NCI-H2029 (cell line): ENCODE measurements at places on chromosomes 13 and 19.
A peak's percentile ranks its signal among the peaks of the same experiment; 100 is the strongest.

DNA sequence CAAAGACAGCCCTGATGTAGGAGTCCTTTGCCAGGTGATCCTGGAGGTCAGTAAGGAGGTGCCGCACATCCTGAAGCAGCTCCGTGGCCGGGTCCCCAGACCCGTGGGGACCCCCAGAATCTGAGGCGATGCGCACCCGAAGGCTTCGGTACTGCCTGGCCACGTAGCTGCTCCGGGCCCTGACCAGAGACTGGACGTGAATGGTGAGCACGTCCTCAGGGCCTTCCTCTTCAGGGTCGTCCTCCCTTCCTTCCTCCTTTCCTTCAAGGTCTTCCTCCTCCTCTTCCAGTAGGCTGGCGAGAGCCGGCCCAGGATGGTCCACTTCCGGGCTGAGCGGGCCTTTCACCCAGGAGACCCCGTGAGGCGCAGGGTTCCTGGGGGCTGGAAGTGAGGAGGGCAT lies 7.5 kb downstream of the RINL start:
- no peak for DNase-seq

- DNase-seq, result peak; percentile 39
These were observed 4.8 kb downstream of the STK24 start for GRCh38 chr13:98571955-98572662.

- DNase-seq, result no peak
These were observed 2.7 kb downstream of the LILRB5 start for GRCh38 chr19:54254195-54254906.

- no peak for DNase-seq
These were observed 6.8 kb upstream of the ZNF283 start for GRCh38 chr19:43820098-43820883.

DNA sequence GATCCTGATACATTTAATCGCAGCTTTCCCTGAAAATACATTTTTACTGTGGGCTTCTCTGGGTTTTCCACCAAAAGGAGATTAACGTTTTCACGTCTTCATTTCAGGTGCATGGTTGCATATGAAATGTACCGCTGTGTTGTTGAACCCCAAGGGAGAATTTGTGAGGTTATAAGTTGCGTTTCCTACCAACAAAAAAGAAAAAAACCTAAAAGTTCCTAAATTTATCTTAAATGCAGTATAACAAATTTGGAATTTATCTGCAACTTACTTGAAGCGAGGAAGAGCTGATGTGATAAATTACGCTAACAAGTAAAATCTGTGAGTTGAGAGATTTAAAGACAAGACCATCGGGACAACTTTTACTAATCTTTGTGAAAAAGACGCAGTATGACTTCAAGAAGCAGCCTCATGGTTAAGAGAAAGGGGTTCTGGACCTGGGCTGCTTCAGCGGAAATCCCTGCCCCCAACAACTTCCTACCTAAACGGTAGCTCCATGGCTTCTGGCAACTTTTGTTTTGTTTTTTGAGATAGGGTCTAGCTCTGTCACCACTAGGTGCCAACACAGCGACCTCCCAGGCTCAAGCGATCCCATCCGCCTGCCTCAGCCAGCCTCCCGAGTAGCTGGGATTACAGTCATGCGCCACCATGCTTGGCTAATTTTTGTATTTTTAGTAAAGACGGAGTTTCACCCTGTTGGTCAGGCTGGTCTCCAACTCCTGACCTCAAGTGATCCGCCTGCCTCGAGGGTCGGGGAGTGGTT lies 958 bp upstream of the OBI1 start:
- DNase-seq, result no peak

DNA sequence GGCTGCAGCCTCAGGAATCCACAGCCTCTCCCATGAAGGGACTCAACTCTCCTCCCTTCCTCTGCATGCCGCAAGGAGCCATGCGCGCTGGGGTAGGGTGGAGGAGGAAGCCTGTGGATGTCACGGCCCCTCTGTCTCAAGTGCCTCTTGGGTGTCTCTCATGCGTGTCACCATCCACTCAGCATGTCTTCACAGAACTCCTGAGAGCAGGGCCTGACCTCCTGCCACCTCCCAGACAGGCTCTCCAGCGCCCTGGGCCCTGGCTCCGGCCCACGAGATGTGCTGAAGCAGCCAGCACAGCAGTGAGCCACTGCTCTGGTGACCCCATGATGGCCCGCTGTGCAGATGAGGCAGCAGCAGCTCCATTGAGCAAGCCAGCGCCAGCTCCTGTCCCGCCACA lies 25.9 kb upstream of the SPACA7 start:
- DNase-seq, result no peak

DNA sequence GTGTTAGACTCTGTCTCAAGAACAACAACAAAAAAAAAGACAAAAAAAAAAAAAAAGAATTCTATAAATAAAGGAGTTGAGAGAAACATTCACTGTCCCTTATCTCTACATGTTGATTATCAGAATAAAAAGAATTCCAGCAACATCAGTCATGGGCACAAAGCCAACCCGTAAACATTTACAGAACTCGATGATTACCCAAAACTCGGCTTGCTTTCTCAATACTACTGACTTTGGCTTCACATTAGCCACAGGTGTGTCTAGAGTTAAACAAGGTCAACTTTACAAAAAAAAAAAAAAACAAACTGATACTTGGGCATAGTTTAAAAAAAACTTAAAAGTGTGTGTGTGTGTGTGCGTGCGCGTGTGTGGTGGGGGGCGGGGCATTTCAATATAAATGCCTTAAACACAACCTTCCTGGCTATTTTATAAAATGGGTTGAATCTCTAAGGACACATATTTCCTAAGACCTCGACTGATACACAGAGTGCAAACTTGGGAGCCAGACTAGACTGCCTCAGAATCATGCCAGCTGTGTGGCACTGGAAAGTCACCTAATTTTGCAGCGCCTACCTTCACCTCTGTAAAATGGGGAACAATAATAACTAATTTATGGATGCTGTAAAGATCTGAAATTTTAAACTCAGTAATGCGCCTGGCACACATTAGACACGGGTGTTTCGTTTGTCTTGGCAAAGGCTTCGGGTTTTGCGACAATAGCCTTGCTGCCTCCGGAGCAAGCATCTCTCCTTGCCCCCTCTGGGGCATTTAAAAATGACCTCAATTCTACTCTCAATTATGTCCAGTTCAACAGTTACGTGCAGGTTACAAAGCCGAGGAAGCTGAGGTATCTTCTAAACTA lies 922 bp downstream of the EBPL start:
- DNase-seq, result peak; percentile 44

- no peak for DNase-seq
These were observed 61.5 kb downstream of the ZIC5 start for GRCh38 chr13:99909836-99910619.

- no peak for DNase-seq
These were observed 15.0 kb downstream of the LIPE start for GRCh38 chr19:42412227-42412626.

- DNase-seq, result no peak
These were observed 8.1 kb upstream of the SERPINE3 start for GRCh38 chr13:51331354-51331861.

DNA sequence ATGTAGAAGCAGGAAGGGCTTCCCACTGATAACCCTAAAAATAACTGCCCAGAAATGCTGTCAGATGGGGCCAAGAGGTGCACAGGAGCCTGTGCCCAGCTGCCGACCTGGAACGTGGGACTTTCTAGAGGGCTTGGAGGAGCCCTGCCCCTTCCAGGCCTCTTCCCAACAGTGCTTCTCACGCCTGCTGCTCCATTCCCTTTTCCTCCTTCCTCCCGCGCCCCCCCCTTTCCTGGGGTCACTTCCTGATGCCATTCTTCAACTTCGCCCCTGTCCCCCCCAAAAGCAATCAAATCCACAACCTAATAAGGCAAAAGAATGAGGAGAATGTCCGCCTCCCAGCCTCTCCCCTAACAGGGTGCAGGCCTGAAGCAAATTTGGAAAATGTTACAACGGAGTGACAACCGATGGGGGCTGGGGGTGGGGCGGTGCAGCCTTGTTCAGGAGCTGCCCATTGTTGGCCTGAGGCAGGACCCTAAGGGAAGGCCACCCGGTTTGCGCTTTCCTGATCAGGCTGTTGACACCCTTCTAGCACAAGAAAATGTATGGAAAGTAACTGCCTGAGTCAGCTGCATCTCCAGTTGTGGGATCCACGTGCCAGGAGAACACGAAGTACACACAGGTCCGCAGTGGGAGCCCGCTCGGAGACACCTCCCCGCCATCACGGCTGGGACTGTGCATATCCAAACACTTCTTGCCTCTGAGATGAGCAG lies 18.7 kb downstream of the ACTN4 start:
- no peak for DNase-seq

DNA sequence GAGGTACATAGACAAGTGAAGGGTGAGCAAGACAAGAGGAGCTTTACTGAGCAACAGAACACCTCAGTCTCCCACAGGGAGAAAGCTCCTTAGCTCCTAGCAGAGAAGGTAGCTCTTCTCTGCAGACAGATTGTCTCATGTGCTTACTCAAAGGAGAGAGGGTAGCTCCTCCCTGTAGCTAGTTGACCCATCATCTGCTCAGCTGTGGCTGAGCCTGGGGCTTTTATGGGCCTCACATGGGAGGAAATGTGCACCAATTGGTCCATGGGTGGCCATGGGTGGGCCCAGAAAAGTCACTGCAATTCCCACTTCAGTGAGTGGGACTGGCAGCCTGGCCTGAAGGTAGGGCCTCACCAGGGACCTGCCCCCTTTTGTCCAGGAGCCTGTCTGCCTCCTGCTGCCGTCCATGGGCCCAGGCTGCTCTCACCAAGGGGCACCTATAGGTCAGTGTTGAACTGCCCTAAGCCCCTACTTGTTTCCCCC lies 246.2 kb downstream of the GPC6 start:
- no peak for DNase-seq

DNA sequence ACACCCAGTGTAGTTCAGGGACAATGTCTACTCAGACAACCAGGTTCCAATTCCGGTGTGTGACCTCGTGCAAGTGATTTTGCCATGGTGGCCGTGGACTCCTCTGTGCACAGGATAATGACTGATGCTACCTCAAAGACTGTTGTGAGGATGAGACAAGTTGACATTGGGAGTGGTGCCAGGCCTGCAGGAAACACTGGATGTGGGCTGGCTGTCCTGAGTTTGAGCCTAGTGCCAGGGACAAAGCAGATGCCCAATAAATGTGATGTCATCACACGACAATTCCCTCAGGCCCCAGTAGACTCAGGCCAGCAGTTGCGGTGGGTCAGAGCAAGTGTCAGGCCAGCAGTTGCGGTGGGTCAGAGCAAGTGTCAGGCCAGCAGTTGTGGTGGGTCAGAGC lies 6.2 kb upstream of the SCN1B start:
- no peak for DNase-seq

GRCh38 chr13:40146611-40147117 lies 491.2 kb downstream of the COG6 start:
- no peak for DNase-seq

GRCh38 chr13:60329221-60329923 lies 67.6 kb upstream of the TDRD3 start:
- DNase-seq, result peak; percentile 1

- no peak for DNase-seq
These were observed 24.2 kb upstream of the GRWD1 start for GRCh38 chr19:48421548-48421947.

DNA sequence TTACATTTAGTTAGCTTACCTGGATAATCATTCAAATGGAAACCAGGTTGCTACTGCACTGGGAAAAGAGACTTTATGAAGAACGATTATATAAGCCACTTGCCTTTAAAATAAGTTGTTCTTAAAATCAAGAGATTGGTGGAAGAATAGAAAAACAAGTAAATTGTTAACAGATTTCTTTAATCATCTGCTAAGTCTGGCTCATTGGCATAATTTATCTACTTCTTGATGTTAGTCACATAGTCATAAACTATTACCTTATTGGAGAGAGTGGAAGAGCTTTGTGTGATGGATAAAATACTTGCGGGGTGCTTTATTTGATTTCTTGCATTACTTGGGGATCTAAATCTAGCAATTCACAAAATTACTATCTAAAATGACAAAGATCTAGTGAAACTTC lies 6.8 kb downstream of the LSM14A start:
- DNase-seq, result no peak

DNA sequence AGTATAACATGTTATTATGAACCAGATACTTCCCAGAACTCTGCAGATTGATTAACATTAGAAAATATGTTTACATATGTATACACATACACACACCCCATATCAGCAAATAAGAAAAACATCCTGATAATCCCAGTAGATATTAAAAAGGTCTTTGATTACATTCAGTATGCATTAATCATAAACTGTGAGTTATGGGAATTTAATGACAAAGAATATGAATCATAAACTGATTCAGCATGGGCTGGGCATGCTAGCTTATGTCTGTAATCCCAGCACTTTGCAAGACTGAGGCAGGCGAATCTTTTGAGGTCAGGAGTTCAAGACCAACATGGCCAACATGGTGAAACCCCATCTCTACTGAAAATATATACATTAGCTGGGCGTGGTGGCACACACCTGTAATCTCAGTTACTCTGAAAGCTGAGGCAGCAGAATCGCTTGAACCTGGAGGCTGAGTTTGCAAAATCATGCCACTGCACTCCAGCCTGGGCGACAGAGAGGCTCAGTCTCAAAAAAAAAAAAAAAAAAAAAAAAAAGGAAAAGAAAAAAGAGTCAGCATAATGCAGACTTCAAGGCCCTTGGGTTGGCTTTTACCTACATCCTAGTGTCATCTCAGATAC lies 581.9 kb upstream of the PRR20A start:
- DNase-seq, result no peak

DNA sequence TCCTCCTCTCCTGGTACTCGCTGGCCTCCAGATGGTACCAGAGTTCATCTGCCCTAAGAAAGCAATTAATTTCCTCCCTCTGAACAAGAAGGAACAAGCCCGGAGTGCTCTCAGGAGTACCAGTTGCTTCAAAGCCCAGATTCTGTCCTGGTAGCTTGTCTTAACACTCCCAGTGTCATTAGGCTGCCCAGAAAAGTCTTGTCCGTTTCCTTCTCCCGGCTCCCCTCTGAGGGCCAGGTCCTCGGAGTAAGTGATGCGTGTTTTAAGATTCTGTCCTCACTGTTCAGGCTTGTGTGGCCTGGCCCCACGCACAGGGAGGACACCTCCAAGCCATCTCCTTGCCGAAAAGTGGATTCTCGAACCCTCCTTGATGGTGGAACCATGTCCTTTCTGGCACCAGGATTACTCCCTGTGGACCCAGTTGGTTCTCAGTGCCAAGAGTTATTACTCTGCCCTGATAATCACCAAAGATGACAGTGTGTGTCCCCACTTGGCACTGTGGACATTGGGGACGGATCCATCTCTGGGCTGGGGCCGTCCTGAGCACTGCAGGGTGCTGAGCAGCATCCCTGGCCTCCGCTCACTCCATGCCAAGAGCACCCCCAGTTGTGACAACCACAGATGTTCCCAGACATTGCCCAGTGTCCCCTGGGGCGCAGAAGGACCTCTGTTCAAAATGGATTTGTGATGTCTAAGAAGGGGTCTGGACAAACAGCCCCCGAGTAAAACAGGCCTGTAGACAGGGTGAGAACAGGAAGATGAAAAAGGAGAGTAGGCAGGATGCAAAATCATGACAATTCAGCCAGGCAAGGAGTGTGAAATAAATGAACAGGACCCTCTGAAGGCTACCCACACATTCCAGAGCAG lies 52.4 kb downstream of the RFX2 start:
- DNase-seq, result no peak
